ENCODE measurements at places on chromosomes 1 and 21.

DNA sequence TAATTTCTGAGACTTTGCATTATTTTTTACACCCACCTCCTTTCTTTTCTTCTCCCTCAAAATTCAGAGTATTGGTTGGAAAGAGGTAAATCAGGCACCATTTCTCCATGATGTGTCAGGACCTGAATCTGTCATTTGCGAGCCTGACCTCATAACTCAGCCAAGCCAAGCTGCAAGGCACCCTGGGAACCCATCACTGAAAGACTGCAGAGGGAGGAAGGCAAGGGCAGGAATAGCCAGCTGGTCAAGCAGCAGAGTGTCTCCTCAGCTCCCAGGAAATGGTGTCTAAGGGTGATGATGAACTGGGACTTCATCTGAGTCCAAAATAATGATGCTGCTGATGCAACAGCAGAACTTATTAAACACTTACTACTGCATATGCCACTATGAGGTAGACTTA, 556.6 kb downstream of the OMA1 start:
- DNase-seq = no peak

- no peak for DNase-seq
Observed at GRCh38 chr21:28418726-28419514, 573.8 kb downstream of the LTN1 start.

GRCh38 chr1:158186180-158186579, 5.5 kb downstream of the CD1D start:
- no peak for DNase-seq

- DNase-seq = no peak
Observed at GRCh38 chr1:65423884-65424572, 3.6 kb downstream of the LEPR start.

GRCh38 chr1:26432793-26433192, 672 bp downstream of the DHDDS start:
- DNase-seq = no peak

GRCh38 chr1:72567521-72567920, 285.2 kb upstream of the NEGR1 start:
- no peak for DNase-seq

DNA sequence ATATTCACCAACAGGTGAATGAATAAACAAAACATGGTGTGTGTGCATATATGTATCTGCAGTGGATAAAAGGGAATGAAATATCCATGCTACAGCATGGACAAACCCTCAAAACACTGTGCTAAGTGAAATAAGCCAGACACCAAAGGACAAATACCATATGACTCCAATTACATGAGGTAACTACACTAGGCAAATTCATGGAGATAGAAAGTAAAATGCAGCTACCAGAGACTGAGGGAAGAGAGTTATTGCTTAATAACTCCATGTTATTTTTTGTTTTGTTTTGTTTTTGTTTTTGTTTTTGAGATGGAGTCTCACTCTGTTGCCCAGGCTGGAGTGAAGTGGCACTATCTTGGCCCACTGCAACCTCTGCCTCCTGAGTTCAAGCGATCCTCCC, 2.4 kb downstream of the ITLN1 start:
- no peak for DNase-seq

DNA sequence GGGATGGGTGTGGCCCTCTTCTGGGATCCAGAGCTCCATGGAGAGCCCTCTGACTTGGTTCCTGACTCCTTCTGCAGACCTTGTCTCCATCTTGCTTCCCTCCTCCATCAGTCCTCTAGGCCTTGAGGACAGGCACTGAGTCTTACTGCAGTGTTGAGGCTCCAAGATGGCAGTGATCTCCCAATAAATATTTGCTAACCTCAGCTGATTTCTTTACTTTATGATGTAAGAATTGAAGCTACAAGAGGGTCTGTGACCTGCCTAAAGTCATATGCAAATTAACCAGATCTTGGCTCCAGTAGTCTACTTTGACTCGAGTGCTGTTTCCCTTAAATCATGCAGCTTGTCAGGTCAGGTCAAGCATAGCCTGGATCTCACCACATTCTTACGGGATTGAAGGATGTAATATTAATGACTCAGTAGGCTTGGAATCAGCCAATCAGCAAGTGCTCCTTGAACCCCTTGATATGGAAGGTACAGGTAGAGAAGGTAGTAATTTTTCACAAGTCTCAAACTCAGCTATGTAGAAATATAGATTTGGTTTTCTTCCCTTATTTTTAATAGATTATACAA, 93.0 kb downstream of the CLIC6 start:
- DNase-seq = no peak

DNA sequence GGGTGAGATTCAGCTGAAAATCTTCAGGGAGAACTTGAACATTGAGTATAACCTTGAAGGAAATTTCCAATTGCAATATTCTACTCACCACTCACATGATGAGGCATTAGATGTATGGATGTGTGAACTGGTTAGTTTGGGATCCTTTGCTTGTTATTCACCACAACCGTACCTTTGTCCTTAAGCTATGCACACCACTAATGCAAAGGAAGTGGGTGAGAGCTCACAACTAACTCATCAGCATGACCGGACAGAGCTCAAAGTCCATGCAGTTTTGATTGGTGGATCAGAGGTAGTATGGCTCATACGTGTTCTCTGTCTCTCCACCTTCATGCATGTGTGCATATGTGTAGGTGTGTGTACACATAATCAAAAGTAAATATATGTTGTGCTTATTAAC, 43.5 kb upstream of the MROH9 start:
- DNase-seq = no peak

DNA sequence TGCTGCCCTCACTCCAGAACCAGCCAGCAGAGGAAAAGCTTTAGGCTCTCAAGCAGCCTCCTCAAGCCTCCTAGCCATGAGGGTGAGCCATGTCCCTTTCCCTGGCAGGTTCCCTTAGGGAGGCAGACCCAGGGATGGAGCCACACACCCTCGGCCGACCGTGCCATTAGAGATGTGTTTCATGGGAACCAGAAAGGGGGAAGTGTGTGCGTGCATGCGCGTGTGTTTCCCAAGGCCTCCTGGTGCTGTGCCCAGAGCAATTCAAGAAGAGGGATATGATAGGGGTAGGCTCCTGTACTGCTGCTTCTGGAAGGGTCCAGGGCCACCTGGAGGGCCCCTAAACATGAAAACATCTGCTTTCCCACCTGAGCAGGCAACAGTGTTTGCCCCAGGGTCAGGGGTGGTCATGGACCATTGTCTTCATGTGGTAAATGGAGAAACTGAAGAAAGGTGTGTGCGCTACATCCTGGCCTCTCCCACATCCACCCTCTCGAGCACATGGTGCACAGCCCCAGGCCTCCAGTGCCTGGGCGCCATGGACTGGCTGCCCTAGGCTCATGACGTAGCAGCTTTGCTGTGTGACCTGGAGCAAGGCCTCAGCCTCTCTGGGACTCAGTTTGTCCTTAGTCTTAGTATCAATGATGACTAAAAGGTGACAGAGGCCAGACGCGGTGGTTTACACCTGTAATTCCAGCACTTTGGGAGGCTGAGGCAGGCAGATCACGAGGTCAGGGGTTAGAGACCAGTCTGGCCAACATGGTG, 48.1 kb downstream of the SYF2 start:
- no peak for DNase-seq

- no peak for DNase-seq
Observed at GRCh38 chr1:15785683-15786082, 21.8 kb downstream of the UQCRHL start.

Data from stimulated activated CD8-positive, alpha-beta memory T cell treated with anti-CD3 and anti-CD28 coated beads, Interleukin-15, amount 100 ng/mL, for 4 hours (primary cell).